AML-193 (cell line): ENCODE measurements at places on chromosomes 3 and 15.

GRCh38 chr3:175288621-175289020, 429.5 kb downstream of the NAALADL2 start:
- DNase-seq, result no peak

DNA sequence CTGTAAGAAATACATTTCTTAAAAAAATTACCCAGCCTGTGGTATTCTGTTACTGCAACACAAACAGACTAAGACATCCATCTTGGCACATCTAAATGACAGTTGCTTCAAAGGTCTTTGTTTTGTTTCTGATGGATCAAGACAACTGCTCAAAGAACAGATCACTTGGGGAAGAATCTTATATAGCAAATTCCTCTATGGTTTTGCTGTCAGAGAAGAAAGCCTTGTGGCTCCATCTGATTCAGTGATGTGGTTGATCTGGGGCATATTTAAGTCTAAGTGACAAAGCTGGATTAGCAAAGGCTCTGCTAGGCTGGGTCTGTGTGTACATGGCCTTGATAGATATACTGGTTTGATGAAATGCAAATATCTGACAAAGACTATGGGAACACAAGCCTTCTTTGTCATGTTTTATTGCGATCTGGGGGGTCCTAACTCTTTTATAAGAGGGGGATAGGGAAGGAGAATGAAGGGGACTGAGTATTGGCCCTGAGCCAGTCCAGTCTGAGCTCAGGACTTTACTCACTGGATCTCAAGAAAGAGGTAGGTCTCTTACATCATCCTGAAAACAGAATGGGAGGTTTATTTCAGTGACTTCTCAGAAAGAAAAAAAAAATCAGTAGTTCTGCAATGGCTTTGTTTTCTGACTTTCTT, 14.3 kb upstream of the LIMD1 start:
- no peak for DNase-seq

GRCh38 chr3:123725652-123726400, 141.0 kb upstream of the HACD2 start:
- DNase-seq, result no peak

DNA sequence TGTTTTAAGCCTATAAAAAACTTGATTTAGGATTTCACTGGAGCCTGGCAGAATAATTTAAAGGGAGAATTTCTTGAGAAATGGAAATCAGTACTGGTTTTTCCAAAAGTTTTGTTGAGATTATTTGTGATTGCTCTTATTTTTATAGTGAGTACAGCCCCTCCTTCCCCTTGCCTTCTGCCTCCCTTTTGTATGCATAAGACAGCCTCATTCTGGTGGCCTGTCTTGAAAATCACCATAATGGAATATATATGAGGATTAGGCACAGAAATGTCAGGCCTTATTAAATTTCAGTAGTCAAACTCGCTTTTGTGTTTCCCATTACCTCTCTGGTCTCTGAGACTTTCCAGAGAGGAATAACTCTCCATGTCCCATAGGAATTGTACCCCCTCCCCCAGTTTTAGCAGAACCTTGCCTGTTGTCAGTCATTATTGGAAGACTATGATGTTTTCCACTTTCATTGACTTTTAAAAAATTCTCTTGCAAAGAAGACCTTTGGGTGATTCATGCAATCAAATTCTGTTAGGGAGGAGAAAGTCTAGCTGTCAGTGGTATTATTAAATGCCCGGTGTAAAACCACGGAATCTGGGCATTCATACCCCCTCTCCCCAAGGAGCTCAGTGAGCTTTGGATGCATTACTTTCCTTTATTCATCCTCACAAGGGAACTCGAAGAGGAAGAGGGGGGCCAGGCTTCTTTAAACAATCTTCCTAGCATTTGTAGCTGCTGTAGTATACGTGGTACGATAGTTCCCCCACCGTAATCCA, 171.6 kb upstream of the TSC22D2 start:
- DNase-seq, result no peak

GRCh38 chr3:132544130-132544529, 52.9 kb upstream of the ACKR4 start:
- DNase-seq, result no peak

DNA sequence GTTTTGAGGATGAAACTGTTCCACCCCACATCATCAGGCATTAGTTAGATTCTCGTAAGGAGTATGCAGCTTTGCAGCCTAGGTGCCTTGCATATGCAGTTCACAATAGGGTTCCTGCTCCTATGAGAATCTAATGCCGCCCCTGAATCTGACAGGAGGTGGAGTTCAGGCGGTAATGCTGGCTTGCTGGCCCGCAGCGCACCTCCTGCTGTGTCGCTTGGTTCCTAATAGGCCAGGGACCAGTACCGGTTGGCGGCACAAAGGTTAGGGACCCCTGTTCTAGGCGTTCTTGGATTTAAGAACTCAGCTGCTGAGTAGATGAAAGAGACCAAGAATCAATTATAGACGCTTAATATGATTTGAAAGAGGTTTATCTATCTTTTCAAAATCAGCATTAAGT, 595.4 kb downstream of the CADM2 start:
- no peak for DNase-seq

GRCh38 chr3:3065876-3066275, 44.3 kb downstream of the IL5RA start:
- DNase-seq, result no peak

GRCh38 chr3:125437631-125438435, 62.7 kb upstream of the ZNF148 start:
- DNase-seq, result no peak

DNA sequence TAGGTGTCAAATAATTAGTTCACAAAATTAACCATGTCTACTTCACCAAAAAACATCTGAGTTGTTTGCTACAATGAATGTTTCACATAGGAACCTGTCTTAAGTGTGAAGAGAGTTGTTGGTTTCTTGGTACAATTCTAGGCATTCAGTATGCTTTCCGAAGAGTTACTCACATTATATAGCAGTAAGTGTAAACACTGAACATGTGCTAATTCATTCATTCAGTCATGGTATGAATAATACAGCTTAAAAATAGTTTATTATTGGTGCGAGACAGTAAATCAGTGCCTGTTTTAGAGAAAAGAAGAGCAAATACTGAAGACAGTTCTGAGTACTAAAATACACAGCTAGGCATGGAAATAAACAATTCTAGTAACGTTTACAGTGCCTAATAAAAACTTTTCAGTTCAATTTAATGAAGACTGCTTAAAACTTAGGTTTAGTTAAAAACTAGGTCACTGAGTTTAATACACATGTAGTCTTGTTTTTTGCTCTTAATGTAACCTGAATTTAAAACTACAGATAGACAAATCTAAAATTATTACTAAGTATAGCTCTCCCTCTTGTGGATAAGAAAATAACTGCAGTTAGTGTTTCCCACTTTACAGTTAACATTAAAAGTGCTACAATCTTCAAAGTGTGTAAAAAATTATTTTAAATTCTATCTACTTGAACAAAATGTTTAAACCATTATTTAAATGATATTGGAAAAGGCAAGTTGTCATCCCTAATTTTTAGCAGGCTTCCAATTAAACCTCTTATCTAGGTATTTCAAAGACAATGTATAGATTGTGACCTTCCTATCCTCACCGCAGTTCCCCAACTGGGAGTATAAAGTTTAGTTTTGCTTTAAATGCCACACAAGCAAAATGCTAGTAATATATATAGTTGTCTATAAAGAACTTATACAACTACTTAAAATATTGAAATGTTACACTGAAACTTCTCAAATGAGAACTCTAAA, 20.1 kb upstream of the ZCWPW2 start:
- peak; percentile 65 for DNase-seq

DNA sequence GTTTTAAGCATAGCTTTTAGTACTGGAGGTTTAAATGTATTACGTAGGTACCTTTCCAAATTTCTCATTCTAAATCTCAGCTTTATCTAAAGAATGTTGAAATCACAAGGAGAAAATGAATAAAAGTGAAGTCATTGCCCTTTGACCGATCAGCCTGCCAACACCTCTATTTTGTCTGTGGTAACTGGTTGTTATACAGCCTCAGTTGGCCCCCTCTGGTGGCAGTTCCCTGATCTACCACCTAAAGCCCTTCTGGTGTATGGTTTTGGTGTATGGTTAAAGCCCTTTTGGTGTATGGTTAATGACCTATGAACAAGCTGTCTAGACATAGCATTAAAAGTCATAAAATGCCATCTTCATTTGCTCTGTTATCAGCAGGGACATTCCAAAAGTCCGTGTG, 378.2 kb upstream of the AZI2 start:
- peak; percentile 18 for DNase-seq

DNA sequence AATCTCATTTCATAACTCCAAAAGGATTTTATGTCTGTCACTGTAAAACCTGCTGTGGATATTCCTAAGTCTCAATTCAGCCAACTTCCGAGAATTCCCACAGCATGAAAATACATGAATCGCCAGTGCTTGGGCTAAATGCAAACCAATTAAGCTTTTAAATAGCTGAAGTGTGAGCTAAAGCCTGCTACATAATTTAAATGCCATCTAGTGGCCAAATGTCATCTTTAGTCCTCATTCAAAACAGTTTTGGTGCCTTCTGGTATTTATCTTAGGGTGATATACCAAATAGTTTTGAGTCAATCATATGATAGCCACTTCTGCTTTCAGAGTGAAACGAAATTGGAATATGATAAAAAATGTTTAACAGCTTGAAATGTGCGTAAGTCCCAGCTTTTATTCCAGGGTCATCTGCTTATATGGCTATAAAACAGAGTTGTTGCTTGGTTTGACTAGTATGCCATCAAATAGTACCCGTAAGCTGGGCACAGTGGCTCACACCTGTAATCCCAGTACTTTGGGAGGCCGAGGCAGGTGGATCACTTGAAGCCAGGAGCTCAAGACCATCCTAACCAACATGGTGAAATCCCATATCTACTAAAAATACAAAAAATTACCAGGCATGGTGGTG, 41.8 kb upstream of the CCNL1 start:
- peak; percentile 80 for DNase-seq

- DNase-seq, result no peak
Measured at GRCh38 chr3:111473550-111473949, 68.4 kb upstream of the CD96 start.

GRCh38 chr3:33658991-33659848, 58.8 kb downstream of the CLASP2 start:
- peak; percentile 36 for DNase-seq

DNA sequence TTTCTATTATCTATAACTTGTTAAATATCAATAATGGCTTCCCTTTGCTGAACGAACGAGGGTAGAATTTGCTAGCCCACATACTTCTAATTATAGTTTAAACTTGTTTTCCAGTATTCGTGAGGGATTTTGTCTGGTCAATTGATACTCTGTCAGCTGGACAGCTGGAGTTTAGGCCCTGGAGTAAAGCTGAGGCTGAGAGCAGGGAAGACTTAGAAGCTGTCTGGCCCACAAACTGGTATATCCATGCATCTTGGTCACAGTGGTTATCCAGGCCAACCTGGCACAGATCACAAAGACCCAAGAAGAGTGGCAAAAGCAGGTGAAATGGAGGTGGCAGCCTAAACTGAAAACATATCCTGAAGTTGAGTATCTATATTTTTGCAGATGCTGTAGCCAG, 19.3 kb downstream of the ARHGAP31 start:
- DNase-seq, result no peak

DNA sequence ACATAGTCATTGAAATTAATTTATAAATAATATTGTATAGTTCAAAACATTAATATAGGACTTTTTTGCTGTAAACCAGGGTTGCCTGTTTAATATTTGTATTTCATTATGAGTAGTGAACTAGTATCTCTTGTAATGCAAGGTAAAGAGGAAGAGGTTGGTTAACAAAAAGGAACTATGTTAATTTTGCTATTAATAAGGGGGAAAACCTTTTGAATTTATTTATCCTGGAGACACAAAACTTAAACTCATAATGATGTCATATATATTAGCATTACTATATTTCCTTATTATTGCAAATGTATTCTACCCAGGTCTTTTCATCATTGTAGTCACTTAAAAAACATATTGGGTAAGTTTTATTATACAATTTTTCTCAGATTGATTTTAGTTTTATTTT, 94.5 kb downstream of the CHL1 start:
- no peak for DNase-seq
